ENCODE measurements at places on chromosomes 5 and 9. TPM values are rescaled to one million over a fixed set of nuclear protein-coding genes. Genes with fewer than 3 reads are reported as not detected.

- no peak overlapping the region for H3K4me3 ChIP-seq
- no peaks in the 10 kb centered on the region for H3K4me1 ChIP-seq
- H3K36me3 ChIP-seq = no peaks in the 10 kb centered on the region
- H3K27me3 ChIP-seq = no peaks in the 10 kb centered on the region
These were observed 137.7 kb downstream of the PRELID2 start for GRCh38 chr5:145697251-145697990.

DNA sequence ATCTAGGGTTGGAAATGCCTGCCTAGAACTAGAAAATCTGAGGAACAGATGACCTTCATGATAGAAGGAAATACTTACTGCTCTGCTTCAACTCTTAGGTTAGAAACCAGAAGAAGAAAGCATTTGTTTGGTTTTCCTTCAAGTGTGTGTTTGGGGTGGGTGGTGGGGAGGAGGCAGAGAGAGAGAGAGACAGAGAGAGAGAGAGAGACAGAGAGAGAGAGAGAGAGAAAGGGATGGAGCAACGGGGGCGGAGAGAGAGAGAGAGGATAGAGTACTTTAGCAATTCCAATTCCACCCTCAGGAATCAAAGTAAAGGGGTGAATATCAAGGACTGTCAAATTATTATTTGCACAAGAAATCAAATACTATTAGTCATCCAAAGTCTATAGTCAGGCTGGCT, 29.2 kb upstream of the GCNT4 start:
- H3K36me3 ChIP-seq = no peaks in the 10 kb centered on the region
- H3K4me1 ChIP-seq = no peaks in the 10 kb centered on the region
- H3K27me3 ChIP-seq = peaks cover 4% of the 10 kb centered on the region
- H3K27ac ChIP-seq = no peak overlapping the region

The CMYA5 gene
- 0.64 TPM for total RNA-seq

GRCh38 chr9:130986356-130986965, 22.5 kb upstream of the LAMC3 start:
- H3K27me3 ChIP-seq = no peaks in the 10 kb centered on the region
- no peak overlapping the region for H3K4me3 ChIP-seq
- H3K36me3 ChIP-seq = no peaks in the 10 kb centered on the region

The CYSRT1 gene
- total RNA-seq = 0.29 TPM
